NCI-H2081 treated with DMSO at 0.1 percent for 48 hours (cell line): ENCODE measurements at places on chromosomes 6 and 20.

DNA sequence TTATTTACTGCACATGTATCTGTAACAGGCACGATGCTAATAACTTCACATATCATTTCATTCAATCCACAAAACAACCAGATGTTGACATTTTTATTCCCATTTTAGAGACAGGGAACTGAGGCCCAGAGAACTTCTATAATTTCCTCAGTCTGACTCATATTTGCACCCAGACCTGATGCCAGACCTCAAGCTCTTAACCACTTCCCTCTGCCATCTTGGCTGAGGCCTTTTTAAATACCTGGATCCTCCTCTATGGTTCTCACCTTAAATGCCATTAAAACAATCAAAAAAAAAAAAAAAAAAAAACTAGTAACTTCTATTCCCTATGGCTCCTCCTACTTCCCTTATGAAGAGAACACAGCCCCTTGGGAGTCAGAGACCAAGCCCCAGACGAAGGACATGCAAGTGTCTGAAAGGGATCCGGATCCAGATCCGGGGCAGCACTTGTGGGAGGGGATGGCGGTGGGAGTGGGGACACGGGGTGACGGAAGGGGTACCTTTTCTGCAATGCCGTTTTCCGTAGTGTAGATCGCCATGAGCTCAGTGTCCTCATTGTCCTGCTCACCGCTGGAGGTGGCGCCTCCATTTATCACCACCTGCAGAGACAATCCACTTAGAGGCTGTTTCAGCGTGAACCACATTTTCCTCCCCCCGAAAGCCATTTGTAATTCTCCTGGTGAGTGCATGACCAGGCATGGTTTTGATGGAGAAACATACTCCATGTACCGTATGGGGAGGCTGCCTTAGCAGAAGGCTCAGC is 88.7 kb downstream of the SLC23A2 start:
- no peak for DNase-seq

- no peak for DNase-seq
Observed at GRCh38 chr20:47296950-47297349, 59.5 kb downstream of the ZMYND8 start.

- no peak for DNase-seq
Observed at GRCh38 chr20:33812152-33812849, 1.2 kb downstream of the CHMP4B start.

GRCh38 chr6:55528624-55529023 is 50.4 kb downstream of the HMGCLL1 start:
- DNase-seq, result no peak

GRCh38 chr6:97205966-97206365 is 77.0 kb downstream of the MMS22L start:
- DNase-seq, result no peak

- peak; percentile 32 for DNase-seq
Observed at GRCh38 chr6:42783876-42784642, 2.2 kb downstream of the BICRAL start.

GRCh38 chr6:107331409-107332386 is 127.7 kb downstream of the PDSS2 start:
- no peak for DNase-seq

- no peak for DNase-seq
Observed at GRCh38 chr6:143675382-143675900, 2.3 kb upstream of the PHACTR2 start.

DNA sequence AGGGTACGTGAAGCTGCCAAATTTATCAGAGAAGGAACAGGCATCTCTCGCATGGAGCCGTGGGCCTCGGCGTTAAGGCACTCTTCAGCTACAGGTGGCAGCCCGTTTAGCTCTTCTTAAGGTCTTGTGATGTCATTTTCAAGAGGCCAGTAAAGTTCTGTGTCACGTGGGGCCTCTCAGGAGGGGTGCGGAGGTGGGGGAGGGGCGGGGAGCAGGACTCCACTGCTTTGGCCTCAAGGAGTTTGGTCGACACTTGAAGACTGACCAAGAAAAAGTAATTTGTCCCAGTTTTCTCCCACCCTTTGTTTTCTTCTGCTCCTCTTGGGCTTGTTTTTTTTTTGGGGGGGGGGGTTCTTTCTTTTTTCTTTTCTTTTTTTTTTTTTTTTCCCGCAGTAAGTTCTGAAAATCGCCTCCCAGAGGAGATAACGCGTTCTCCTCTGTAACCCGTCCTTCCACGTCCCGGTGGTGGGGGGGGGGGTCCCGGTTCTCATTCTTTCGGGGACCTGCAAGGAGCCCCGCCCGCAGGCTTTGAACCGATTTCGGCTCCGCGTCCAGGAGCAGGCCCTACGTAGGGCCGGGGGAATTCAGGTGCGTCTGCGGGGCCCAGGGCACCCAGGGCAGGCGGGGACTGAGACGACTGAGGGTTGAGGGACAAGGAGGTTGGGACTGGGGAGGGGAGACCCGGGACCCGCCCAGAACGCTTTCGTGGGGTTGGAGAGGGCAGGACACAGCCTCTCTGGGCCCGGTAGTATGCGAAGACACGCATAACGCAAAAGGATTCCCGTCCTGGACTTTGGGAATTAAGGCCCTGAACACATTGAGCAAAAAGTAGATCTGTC is 26.0 kb downstream of the GPX6 start:
- DNase-seq, result no peak

DNA sequence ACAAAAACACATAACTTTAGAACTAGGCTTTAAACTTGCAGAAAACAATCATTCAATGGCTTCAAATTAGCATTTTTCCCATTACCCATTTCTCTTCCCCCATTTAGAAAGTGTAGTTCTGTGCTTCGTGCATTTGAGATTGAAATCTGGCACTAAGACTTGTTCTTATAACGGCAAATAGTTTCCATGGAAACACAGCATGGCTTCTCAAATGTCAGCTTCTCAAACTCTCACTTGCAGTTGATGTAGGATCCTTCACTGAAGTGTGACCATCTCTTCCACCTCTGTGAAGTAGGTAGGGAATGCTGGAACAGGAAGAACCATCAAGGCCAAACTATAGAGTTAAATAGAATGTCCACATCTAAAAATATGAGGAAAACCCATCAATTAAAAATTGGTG is 52.2 kb downstream of the MANEA start:
- no peak for DNase-seq

GRCh38 chr6:134165561-134166201 is 113.3 kb upstream of the SLC2A12 start:
- DNase-seq, result no peak

- no peak for DNase-seq
Observed at GRCh38 chr6:159620947-159621346, 72.1 kb downstream of the SOD2 start.

- no peak for DNase-seq
Observed at GRCh38 chr20:770691-771090, 2.4 kb upstream of the SLC52A3 start.

GRCh38 chr6:80480421-80481157 is 374.1 kb downstream of the BCKDHB start:
- DNase-seq, result no peak

GRCh38 chr6:71490876-71491275 is 202.3 kb downstream of the OGFRL1 start:
- no peak for DNase-seq

- DNase-seq, result no peak
Observed at GRCh38 chr6:13357551-13358075, 29.3 kb upstream of the TBC1D7 start.
